ENCODE measurements at places on chromosomes 5 and 9.

DNA sequence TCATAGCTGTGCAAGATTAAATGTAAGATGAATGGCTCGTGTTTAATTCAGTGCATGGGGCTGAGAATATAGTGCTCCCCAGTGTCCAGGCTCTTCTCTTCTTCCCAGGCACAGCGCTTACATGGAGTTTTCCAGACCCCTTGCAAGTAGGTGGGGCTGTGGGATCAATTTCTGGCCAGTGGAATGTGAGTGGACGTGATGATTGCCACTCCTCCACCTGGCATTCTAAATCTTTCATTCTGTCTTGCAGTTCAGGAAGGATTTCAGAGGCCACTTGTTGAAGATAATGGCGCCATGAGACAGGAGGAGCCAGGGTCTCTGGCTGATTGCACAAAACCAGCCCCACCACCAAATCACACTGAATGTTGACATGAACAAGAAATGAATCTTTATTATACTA lies 7.2 kb upstream of the PIP5K1B start:
- no peak for DNase-seq

GRCh38 chr5:173928871-173929574 lies 40.9 kb downstream of the CPEB4 start:
- DNase-seq: no peak

DNA sequence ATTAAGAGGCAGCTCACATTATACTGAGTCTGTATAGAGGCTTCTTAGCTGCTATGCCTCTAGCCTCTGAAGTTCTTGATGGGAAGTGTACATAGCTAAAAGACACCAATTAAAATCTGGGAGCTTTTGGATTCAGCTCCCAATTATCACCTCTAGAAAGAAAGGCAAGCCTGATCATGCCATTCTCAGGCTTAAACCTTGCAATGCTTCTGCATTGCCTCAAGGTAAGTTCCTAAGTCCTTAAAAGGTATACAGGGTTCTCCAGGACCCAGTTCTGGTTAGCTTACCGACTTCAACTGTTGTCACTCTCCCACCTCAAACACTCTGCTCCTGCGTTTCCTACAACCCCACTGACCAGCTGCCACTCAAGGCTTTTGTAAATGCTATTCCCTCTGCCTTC lies 17.5 kb upstream of the CCL28 start:
- DNase-seq: no peak

- no peak for DNase-seq
Measured at GRCh38 chr5:115542651-115543364, 1.8 kb downstream of the FEM1C start.

GRCh38 chr9:112355427-112355897 lies 22.0 kb upstream of the PTBP3 start:
- DNase-seq: no peak

DNA sequence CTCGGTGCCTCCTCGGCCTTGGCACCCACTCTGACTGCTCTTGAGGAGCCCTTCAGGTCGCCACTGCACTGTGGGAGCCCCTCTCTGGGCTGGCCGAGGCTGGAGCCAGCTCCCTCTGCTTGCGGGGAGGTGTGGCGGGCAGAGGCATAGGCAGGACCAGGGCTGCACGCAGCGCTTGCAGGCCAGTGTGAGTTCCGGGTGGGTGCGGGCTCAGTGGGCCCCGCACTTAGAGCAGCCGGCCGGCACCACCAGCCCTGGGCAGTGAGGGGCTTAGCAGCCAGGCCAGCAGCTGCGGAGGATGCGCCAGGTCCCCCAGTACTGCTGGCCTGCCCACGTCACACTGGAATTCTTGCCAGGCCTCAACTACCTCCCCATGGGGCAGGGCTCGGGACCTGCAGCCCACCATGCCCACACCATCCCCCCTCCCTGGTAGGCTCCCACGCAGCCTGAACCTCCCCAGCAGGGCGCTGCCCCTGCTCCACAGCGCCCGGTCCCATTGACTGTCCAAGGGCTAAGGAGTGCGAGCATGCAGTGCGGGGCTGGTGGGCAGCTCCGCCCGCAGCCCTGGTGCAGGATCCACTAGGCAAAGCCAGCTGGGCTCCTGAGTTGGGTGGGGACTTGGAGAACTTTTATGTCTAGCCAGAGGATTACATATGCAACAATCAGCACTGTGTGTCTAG lies 602.9 kb upstream of the ST8SIA4 start:
- no peak for DNase-seq

- no peak for DNase-seq
Measured at GRCh38 chr5:73218552-73219171, 45.7 kb downstream of the TMEM174 start.

GRCh38 chr5:5537426-5537825 lies 114.9 kb downstream of the ICE1 start:
- DNase-seq: no peak

DNA sequence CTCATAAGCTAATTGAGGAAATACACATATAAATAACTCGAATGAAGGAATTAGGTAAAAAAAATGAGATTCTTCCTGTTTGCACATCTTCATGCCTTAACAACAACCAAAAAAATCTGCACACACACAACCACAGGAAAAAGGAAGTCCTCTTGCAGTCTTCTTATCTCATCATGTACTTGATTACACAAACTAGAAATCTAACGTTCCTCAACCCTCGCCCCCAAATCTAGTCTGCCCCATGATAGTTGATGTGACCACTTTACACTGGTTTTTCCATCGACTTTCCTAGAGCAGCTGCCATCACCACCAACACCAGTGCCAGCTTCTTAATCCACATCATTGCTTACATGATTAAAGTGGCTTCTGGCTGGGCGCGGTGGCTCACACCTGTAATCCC lies 31.2 kb upstream of the RNU6ATAC start:
- no peak for DNase-seq

DNA sequence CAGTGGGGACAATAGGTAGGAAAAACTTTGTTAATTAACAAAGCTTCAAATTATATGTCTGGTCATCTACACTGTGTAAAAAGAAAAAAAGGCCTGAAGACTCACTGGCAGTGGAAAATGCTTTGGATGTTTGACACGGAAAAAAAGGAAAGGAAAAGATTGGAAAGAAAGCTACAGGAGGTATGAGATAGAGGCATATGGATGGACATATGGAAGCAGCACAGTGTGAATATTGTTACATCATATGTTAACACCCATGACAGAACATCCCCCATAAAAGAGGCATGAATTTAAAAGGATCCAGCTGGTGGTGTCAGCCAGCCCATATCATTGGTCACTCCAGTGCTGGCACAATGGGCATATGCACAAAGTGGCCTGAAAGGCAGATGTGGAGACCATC lies 19.0 kb upstream of the ADAMTS19 start:
- DNase-seq: no peak

DNA sequence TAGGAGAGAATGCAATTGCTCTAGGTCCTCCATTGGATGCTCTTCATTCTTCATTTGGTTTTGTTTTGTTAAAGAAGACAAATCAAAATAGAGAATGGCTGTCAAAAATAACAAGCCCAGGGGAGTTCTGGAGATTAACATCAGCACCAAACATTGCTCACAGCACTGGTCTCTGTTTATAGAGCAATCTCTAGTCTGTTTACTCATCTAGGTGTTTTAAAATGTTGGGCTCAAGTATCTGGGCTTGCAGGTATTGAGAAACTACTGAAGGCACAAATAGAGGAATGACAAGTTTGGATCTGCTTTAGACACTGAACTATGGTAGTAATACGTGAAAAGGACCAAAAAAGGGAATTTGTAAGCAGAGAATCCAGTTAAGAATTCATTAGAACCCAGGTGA lies 77.0 kb upstream of the TMC1 start:
- DNase-seq: no peak

DNA sequence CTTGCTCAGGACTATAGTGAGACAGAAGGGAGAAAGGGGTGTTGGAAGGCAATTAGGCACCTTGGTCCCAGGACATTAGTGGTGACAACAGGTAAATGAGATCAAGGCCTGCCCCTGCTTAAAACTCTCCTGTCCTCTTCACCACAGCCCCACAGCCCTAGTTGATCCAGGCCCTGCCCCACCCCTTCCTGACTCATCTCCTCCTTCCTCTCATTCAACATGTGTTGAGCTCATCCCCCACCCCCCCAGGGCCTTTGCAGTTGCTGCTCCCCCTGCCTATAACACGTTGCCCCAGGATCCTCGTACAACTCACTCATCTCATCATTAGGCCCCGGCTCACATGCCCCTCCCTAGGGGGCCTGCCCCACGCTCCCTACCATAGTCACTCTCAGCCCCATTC lies 66.8 kb downstream of the TSPAN17 start:
- DNase-seq: no peak

DNA sequence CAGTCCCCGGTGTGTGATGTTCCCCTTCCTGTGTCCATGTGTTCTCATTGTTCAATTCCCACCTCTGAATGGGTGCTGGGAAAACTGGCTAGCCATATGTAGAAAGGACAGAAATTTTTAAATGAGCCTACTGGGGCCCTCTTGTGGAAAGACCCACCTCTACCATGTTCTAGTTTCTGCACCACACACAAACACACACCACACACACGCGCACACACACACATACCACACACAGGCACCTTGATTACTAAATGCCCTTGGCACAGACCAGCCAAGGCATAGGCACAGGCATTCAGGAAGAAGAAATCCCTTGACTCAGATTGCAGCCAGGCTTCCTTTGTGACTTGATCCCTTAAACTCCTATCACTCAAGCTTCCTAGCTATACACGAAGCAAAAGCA lies 60.5 kb downstream of the SIL1 start:
- peak; percentile 53 for DNase-seq

DNA sequence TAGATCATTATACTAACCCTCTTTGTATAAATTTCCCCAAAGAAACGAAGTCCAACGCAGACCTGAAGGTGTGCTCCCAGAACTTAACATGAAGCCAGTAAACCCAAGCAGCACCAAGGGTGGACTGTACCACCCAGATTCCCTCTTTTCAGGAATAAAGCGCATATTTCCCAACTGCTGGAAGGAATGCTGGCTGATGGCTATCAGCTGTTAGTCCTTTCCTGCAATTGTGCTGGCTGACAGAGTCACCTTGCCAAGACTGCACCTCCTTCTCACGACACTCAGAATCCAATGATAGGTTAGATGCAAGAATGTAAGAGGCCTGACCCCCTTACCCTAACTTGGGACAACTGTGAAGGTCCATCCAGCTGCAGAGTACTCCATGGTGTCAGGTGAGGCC lies 93.9 kb downstream of the MAPKAP1 start:
- no peak for DNase-seq

DNA sequence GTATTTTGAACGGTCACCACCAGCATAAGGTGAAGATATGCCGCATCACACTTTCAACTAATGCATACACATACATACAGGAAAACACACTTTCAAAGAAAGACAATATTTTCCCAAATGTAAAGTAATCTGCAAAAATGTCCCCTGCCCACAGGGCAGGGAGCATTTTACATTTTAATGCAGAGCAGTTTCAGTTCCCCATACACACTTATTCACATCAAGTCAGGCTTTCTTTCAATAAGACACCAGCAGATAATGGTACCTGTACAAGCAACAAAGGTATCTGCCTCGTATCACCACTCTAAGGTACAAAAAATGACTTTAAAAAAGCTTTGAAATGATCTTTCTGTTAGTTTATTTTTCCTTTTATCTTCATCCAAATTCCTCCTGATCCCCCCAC lies 247.1 kb upstream of the CCNG1 start:
- DNase-seq: no peak

GRCh38 chr9:92525306-92525705 lies 10.5 kb downstream of the ECM2 start:
- DNase-seq: no peak

GRCh38 chr9:6733257-6733656 lies 24.5 kb upstream of the KDM4C start:
- DNase-seq: no peak

- DNase-seq: no peak
Measured at GRCh38 chr5:175747539-175748060, 89.7 kb downstream of the HRH2 start.

GRCh38 chr9:101739311-101739710 lies 864 bp upstream of the GRIN3A start:
- DNase-seq: no peak

DNA sequence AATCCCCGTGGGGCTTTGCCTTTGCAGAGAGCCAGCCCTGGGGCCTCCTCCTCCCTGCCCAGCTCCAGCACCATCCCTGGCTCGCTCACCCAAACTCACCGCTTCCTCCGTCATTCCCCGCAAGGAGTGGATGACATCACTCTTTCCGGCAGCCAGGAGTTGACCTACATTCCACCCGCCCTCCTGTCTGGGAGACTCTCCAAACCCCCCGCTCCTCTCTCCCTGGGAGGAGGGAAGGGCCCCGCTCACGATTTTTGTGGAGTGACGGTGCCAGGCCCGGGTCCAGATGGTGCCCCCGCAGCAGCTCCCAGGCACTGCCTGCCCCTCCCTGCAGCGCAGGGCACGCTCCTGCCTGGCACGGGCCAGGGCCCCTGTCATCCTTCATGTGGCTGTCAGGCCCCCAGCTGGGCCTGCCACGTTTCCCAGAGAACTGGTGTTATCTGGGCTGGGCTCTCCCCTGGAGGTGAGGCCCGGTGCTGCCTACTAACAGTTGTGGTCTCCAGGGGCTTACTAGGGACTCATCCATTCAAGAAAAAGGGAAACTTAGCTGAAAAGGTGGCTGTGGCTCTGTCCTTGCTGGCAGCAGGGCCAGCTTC lies 52.3 kb downstream of the NTNG2 start:
- no peak for DNase-seq

DNA sequence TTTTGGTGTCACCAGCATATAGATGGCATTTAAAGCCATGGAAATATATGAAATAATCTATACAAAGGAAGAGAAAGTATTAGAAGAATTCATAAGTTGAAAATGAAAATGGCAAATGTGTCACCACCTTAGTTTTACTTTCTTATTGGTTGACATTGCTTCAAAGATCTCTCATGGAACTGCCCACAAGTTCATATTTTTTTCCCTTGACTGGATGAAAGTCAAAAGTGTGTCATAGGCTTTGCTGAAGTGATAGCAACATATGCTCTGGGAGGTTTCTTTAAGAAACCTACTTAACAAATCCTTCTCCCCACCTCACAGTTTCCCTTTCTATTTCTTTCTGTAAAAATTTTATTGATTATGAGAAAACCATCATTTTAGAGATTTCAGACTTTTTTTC lies 127.2 kb downstream of the VPS13A start:
- no peak for DNase-seq

- DNase-seq: no peak
Measured at GRCh38 chr5:77400645-77401044, 91.5 kb downstream of the WDR41 start.

DNA sequence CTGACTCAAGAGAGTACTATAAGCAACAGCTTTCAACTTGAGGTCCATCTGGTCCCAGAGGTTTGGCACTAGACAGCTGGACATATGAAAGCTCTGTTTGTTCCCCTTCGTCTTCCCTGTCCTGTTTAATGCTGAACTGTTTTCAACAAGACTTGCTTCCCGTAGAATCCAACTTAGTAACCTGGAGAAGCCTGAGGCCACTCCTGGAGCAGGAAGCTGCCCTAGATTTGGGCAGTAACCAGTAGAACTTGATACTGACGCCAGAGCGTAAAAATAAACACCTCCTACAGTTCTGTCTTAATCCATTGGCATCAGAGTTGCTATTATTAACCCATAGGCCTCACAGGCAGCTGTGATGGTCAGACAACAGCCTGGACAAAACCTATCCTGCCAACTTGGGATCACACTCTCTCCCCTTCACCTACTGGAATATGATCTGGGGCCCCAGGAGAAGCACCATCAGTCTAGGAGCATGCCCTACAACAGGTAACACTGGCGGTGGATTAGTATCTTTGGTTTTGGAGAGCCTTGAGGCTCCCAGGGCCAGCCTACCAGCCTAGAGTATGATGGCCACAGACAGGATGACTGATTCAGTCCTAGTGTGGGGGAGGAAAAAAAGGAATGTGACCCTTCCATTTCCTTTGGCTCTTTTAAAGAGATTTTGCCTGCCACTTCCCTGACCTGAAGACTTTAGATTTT lies 29.2 kb downstream of the RUSC2 start:
- no peak for DNase-seq

- no peak for DNase-seq
Measured at GRCh38 chr5:12952409-12952808, 992.1 kb downstream of the DNAH5 start.
